ENCODE measurements at places on chromosomes 5 and 9.

GRCh38 chr9:134568811-134569210, 72.8 kb upstream of the COL5A1 start:
- no peak for DNase-seq

GRCh38 chr5:176781054-176781375, 29.3 kb upstream of the UNC5A start:
- no peak for DNase-seq

DNA sequence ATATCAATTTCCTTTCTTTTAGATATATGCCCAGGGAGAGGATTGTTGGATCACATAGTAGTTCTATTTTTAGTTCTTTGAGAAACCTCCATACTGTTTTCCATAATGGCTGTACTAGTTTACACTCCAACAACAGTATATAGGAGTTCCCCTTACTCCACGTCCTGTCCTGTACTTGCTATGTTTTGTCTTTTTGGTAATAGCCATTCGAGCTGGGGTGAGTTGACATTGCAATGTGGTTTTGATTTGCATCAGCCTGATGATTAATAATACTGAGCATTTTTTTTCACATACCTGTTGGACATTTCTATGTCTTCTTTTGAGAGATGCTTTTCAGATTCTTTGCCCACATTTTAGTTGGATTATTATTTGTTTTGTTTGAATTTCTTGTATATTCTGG, 445.9 kb downstream of the NTRK2 start:
- DNase-seq, result no peak

- no peak for DNase-seq
Observed at GRCh38 chr9:77802515-77803293, 154.6 kb upstream of the GNA14 start.

- DNase-seq, result no peak
Observed at GRCh38 chr9:5846501-5846921, 13.6 kb upstream of the ERMP1 start.

DNA sequence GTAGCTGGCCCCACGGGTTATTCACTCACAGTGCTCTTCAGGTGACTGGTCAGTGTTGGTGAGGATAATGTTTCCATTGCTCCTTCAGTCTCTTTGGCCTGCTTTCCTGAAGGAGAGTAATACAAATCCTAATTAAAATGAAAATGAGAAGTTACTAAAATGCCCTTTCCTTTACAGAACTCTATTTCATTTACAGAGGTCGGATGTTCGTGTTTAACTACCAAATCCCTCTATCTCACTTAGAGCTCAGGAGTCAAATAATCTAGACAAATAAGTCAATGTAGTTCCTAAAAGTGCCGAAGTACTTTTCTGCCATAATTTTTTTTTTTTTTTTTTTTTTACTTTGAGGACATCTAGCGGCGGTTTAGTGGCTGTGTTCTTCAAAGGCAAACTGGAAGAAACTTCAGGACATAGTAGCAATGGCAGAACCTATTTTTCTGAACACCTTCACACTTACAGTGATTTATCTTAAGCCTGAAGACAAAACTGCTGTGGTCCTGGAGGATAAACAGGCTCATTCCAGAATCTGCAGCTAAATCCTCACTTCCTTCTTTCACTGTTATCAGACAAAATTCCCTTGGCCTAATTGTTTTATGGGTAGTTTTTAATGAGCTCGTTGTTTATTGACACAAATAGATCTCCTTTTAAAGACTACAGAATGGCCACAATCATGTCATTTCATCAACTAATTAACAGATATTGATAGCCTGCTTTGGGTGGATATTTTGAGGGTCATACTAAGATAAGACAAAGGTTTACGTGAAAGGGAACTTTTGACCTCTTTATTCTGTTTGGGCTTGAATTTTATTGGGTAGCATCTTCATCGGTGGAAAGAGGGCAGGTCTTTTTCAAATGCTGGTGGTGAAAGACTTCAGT, 207.6 kb upstream of the DMRTA1 start:
- peak; percentile 15 for DNase-seq

DNA sequence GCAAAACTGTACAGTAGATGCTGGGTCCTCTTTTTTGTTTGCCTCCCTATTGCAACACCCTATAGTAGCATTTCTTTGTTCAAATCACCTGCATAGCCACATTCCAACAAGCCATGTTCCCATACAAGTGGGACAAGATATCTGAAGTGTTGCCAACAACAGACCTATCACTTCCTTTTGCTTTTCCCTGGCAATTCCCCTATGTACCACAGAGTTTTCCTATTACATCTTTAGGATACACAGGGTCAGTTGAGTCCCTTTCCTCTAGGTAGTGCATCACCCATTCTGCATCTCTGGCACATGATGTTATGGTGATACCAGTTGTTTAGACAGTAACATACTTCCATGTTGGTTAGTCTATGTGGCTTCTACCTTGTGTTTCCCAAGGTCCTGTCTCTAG, 125.1 kb upstream of the FBXL7 start:
- no peak for DNase-seq

DNA sequence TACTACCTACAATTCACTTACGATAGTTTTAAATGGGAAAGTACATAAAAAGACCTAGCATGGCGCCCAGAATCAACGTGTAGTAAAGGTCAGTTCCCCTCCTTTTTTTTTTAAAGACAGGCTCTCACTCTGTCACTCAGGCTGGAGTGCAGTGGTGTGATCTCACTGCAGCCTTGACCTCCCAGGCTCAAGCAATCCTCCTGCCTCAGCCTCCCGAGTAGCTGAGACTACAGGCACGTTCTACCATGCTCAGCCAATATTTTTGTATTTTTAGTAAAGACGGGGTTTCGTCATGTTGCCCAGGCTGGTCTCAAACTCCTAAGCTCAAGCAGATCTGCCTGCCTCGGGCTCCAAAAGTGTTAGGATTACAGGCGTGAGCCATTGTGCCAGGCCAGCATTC, 40.7 kb upstream of the MTMR12 start:
- DNase-seq, result no peak

GRCh38 chr5:83387041-83387440, 84.5 kb upstream of the VCAN start:
- DNase-seq, result no peak

DNA sequence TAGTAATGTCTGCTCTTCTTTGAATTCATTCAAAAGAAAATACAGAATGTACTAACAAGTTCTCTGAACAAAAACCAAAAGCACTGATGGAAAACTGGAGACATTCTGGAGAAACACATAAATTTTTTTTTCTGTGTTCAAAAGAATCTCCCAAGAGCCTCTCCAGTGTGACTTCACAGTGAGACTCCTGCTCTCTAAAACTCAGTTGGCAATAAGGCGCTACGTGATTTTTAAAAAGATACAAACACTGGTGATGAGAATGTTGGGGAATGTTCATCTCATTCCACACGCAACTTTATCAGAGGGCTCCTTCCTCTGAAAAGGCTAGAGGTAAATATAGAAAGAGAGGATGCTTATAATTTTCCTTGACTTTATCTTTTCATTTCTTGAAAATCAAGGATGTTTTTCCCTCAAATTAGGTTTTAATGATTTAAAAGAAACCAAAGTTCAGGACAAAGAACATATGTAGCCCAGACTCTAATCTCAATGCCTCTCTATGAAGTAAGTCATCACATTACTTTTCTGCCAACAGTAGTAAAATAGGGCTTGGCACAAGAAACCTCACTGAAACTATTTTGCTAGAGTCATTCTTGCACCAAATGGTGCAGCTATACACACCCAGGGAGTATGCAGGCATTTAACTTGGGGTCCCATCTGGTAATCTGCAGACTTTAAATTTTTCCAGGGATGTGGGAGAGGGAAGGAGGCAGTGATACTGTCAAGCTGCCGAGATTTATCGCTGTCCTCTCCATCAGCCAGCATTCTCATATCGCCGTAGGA, 12.9 kb upstream of the AOPEP start:
- DNase-seq, result no peak

DNA sequence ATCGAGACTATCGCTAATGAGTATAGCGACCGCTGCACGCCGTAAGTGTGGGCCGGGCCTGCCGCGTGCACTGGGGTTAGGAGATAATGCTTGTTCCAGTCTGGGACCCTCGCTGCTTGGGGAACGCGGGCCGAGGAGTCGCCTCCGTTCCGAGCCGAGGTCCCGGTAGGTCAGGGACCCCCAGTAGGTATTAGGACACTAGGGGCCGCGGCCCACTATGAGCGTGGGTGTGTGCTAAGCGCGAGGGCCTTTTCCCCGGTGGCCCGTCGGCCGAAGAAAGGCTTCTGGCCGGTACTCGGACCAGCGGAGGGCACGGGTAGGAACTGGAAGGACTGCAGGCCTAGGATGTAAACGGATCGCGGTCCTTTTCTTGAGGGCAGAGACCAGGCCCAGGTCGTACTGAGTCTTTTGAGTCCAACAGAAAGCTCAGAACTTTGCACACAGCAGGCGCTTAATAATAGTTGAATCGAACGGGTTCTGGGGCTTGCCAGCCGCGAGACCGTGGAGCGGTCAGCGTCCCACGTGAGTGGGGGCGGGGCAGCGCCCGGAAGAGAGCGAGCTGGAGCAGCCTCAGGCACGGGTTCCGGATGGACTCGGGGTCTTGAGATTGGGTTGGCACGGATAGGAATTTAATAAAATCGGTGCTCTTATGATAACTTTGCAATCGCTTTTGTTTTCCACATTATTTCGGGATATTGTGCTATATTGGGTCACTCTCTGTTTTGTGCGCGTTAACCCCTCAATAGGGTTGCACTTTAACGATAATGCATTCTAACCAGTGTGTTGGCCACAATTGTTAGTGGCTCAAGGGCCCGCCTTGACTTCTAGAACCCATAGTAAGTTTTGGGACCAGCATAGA, 733 bp downstream of the HSPA4 start:
- peak; percentile 30 for DNase-seq

DNA sequence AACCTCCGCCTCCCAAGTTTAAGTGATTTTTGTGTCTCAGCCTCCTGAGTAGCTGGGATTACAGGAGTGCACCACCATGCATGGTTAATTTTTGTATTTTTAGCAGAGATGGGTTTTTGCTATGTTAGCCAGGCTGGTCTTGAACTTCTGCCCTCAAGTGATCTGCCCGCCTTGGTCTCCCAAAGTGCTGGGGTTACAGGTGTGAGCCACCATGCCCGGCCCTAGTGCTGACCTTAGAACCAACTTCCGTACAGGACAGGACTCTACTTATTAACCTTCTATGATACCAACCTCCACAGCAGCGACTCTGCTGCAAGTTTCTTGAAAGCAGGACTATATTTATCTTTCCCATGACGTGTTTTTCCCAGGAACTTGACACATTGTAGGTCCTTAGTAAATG, 176.9 kb downstream of the RGS3 start:
- DNase-seq, result no peak

DNA sequence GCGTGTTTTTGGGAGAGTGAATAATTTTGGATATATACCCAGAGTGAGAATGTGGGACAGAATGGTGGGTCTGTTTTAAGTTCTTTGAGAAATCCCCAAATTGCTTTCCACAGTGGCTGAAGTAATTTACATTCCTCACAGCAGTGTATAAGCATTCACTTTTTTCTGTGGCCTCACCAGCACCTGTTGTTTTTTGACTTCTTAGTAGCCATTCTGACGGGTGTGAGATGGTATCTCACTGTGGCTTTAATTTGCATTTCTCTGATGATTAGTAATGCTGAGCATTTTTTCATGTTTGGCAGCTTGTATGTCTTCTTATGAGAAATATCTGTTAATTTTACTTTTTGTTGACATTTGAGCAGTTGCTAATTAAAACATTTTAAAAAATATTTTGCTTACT, 9.4 kb upstream of the SPATA31D1 start:
- DNase-seq, result no peak

GRCh38 chr9:5838884-5839571, 6.1 kb upstream of the ERMP1 start:
- no peak for DNase-seq

- no peak for DNase-seq
Observed at GRCh38 chr5:174725991-174726601, 1.7 kb downstream of the MSX2 start.

- no peak for DNase-seq
Observed at GRCh38 chr9:14366076-14366475, 52.1 kb upstream of the NFIB start.

GRCh38 chr9:111559000-111559610, 34.1 kb downstream of the ZNF483 start:
- no peak for DNase-seq

GRCh38 chr5:172746725-172747124, 24.3 kb downstream of the DUSP1 start:
- DNase-seq, result no peak

DNA sequence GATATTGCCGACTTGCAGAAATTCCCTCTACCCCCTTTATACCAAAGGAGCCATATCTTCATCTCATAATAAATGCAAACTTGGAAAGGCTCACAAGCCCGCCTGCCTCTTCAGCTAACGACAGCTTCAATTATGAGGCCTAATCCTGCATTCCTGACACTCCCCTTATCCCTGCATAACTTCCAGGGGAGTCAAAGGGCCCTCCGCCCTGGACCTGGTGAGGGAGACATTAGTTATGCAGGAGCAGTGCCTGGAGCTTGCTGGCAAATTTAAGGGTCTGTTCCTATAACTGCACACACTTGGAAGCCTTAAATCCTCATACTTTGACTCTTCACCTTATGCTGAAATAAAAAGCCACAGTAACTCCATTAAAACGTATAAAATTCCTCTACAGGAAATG, 617.9 kb downstream of the BNC2 start:
- no peak for DNase-seq

GRCh38 chr9:36543916-36544315, 28.8 kb upstream of the MELK start:
- DNase-seq, result no peak

DNA sequence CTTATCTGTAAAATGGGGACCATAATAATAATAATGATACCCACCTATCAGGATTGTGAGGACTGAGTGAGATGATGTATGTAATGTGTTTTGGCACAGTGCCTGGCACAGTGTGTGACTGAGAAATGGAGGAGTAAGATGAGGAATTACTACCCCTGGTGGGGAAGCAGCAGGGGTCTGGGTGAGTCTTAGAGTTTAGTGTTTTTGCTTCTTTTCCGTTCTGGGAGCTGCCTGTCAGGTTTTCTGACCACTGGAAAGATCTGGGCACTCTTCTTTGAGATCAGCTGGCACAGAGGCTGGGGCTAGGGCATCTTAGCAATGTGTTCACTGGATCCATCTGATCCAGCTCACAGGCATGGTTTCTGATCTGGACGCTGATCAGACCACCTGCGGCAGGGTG, 8.5 kb downstream of the LCP2 start:
- DNase-seq, result no peak

- no peak for DNase-seq
Observed at GRCh38 chr5:132013006-132013689, 1.7 kb upstream of the ACSL6 start.

- peak; percentile 77 for DNase-seq
Observed at GRCh38 chr9:112793213-112793810, 42.8 kb downstream of the SNX30 start.

- no peak for DNase-seq
Observed at GRCh38 chr9:14591411-14591810, 101.8 kb downstream of the ZDHHC21 start.

DNA sequence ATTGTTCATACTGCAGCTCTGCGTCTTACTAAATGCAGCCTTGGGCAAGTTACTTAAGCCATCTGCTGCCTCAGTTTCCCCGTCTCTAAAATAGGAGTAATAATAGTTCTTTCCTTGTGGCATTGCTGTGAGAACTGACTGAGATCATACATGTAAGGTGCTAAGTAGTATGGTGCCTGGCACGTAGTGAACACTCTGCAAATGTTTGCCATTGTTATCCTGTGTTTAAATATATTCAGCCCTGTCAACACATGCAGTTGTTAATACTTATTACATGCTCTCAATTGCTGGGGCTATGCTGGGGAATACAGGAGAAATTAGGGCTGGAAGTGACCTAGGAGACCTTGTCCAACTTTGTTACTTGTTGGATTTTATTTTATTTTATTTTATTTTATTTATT, 105.2 kb upstream of the RAI14 start:
- no peak for DNase-seq

- DNase-seq, result peak; percentile 13
Observed at GRCh38 chr5:116137544-116138378, 52.9 kb downstream of the COMMD10 start.

- DNase-seq, result no peak
Observed at GRCh38 chr5:81724571-81724970, 26.3 kb downstream of the SSBP2 start.

Measured in COLO829 (cell line).